ENCODE measurements at places on chromosomes 3 and 15.

DNA sequence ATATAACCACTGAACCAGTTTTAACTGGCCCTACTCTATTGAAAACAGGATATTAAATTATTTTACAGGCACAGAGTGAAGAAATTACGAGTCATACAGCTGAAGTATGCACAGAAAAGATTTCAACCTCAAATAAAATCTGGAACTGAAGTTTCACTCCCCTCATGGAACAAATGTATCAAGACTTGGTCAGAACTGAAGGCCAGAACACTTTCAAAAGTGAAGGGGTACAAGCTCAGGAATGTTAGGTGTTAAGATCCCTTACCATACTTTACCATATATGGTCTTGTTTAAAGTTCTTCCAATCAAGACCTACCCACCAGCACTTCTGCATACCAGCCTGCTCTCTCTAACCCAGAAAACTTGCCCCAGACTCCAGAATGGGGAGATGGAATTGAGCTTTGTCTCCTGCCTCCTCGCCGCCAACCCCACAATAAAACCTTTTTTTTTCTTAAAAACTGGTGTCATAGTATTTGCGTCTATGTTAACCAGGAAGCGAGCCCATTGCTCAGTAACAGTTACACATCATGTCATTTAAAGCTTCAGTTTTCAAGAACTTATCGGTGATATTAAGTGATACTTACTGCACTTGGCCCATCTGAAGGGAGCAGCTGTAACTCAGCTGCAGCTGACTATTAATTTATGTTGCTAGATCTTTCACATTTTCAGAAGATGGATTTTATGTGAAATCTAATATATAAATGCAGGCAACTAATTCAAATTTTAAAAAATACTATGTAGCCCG lies 59.9 kb downstream of the OXSM start:
- H3K27me3 ChIP-seq, result no peaks in the 10 kb centered on the region
- no peak for DNase-seq
- no peak overlapping the region for H3K4me3 ChIP-seq
- H3K4me1 ChIP-seq, result no peaks in the 10 kb centered on the region
- H3K36me3 ChIP-seq, result no peaks in the 10 kb centered on the region
- no peak overlapping the region for H3K27ac ChIP-seq

DNA sequence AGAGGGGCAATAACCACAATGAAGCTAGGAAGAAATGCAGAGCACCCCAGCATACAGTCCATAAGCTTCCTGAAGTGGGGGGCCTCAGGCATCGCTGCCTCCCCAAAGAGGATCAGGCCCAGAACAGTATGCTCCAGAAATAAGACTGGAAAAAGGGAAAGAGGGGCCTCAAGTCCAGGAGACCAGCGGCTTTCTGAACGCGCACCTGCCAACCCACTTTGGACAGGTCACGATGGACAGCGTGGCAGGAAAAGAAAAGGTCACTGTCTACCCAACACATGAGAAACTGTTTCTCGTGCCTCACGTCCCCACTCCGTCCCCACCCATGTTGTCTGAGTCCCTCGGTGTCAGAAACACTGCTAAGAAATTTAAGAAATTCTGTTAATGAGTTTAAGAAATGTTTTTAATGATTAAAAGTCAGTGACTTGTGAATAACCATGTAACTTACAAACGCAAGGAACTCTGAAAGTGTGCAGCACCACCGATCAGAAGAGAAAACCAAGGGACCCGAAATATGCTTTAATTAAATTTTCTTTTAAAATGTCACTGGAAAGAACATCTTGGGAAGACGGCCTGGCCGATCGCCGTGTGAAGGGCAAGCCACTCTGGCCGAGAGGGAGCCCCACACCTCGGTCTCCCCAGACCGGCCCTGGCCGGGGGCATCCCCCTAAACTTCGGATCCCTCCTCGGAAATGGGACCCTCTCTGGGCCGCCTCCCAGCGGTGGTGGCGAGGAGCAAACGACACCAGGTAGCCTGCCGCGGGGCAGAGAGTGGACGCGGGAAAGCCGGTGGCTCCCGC lies 1.7 kb upstream of the PPARG start:
- peak overlapping the region; percentile 69 for H3K4me3 ChIP-seq
- H3K4me1 ChIP-seq, result no peaks in the 10 kb centered on the region
- H3K36me3 ChIP-seq, result no peaks in the 10 kb centered on the region
- no peak for DNase-seq
- H3K27me3 ChIP-seq, result peaks cover 40% of the 10 kb centered on the region

- no peak for DNase-seq
- H3K27ac ChIP-seq, result no peak overlapping the region
- H3K27me3 ChIP-seq, result no peaks in the 10 kb centered on the region
- peaks cover 49% of the 10 kb centered on the region for H3K4me1 ChIP-seq
These were observed 3.4 kb upstream of the LMLN start for GRCh38 chr3:197956626-197956988.

GRCh38 chr15:48475600-48476395 lies 144.6 kb downstream of the DUT start:
- no peak overlapping the region for H3K4me3 ChIP-seq
- no peaks in the 10 kb centered on the region for H3K27me3 ChIP-seq
- H3K27ac ChIP-seq, result no peak overlapping the region
- no peaks in the 10 kb centered on the region for H3K4me1 ChIP-seq
- H3K36me3 ChIP-seq, result no peaks in the 10 kb centered on the region

DNA sequence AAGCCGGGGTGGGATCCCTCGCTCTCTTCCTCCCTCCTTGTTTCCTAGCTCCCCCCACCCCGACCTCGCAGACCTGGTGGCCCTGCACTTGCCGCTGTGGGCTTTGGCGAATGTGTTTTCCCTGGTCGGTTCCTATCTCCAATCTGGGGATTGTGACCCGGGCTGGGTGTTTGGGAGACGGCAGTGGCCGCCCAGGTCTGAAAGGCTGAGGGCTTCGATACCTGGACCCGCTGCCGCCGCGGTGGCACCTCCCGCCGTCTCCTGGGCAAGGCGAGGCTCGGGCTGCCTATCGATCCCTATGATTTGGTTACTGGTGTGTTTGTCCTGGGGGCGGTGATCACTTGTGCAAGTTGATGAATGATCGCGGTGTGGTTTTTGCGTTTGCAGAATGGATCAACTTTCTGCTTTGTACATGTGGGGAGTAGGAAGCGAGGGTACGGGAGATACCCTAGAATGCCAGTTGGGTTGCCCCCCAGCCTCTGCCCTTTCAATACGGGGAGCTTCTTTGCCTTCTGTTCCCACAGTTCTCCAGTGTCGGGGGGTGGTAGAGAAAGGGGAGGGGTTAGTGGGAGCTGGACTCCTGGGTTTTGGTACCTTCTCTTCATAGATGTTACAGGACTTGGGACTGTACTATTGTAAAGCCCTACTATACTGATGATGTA lies 3.0 kb downstream of the BBX start:
- H3K27ac ChIP-seq, result peak overlapping the region; percentile 95
- H3K4me3 ChIP-seq, result peak overlapping the region; percentile 96
- H3K36me3 ChIP-seq, result peaks cover 22% of the 10 kb centered on the region
- H3K27me3 ChIP-seq, result no peaks in the 10 kb centered on the region
- DNase-seq, result peak; percentile 3

DNA sequence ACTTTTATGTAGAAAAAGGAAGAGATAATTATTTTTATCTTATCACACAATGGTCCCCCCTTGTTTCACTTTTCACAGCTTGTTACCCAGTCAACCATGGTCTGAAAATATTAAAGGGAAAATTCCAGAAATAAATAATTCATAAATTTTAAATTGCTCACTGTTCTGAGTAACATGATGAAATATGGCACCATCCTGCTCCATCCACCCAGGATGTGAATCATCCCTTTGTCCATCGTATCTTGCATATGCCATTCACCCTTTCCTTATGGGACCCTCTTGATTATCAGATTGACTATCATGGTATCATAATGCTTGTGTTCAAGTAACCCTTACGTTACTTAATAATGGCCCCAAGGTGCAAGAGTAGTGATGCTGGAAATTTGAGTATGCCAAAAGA lies 43.7 kb downstream of the ANKRD28 start:
- H3K4me1 ChIP-seq, result peaks cover 14% of the 10 kb centered on the region
- H3K4me3 ChIP-seq, result no peak overlapping the region
- H3K27ac ChIP-seq, result no peak overlapping the region
- H3K27me3 ChIP-seq, result no peaks in the 10 kb centered on the region
